ENCODE measurements at places on chromosomes 3 and 15.

DNA sequence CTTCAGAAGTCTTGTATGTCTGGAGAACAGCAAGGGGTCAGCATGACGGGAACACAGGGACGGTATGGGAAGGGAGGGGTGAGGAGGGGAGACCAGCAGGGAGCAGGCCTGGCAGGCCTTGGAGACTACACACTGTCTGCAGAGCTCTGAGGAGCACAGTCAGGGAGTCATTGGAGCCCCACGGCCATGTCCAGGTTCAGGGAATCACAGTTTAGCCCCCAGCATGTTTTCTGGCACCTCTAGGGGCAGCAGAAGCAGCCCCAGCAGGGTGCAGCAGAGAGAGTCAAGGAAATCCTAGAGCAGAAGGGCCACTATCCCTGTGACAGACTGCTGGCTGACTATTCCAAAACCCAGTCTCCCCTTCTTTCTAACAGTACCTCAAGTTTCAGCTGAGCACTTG, 3.2 kb downstream of the LAMP3 start:
- no peak for DNase-seq

DNA sequence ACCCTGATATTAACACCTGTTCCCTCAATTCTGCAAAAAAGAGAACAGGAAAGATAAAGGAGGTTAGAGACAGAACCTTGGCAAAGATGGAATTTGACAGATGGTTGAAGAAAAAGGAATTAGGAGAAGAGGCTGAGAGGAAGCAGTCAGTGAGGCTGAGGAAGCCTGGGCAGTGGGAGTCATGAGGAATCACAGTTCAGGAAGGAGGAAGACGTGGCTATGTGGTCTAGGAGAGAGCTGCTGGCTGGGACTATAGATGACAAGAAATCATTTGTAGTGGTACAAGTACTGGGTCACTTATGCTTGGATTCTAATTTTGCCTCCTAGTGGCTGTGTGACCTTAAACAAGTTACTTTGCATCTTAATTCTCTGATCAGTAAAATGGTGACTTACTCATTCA, 49.0 kb downstream of the LARS2 start:
- no peak for DNase-seq

DNA sequence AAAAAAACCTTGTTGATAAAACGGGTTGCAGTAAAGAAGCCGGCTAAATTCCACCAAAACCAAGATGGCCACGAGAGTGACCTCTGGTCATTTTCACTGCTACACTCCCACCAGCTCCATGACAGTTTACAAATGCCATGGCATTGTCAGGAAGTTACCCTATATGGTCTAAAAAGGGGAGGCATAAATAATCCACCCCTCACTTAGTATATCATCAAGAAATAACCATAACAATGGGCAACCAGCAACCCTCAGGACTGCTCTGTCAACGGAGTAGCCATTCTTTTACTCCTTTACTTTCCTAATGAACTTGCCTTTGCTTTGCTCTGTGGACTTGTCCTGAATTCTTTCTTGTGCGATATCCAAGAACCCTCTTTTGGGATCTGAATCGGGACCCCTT, 14.4 kb upstream of the CDC25A start:
- no peak for DNase-seq

DNA sequence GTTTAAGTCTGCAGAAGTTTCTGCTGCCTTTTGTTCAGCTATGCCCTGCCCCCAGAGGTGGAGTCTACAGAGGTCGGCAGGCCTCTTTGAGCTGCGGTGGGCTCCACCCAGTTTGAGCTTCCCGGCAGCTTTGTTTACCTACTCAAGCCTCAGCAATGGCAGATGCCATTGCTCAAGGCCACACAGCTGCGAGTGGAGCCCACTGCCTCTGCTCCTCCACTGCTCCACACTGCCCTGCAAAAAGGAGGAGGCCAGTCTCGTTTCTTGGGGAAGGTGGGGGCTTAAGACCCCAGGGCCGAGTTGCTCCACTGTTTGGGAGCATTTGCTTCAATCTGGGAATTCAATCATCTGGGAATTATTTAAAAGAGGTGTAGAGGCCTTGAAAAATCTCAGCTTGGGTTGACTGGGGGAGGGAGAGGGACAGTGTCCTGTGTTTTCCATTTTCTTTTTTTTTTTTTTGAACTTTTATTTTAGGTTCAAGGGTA, 144.6 kb upstream of the MEF2A start:
- no peak for DNase-seq

DNA sequence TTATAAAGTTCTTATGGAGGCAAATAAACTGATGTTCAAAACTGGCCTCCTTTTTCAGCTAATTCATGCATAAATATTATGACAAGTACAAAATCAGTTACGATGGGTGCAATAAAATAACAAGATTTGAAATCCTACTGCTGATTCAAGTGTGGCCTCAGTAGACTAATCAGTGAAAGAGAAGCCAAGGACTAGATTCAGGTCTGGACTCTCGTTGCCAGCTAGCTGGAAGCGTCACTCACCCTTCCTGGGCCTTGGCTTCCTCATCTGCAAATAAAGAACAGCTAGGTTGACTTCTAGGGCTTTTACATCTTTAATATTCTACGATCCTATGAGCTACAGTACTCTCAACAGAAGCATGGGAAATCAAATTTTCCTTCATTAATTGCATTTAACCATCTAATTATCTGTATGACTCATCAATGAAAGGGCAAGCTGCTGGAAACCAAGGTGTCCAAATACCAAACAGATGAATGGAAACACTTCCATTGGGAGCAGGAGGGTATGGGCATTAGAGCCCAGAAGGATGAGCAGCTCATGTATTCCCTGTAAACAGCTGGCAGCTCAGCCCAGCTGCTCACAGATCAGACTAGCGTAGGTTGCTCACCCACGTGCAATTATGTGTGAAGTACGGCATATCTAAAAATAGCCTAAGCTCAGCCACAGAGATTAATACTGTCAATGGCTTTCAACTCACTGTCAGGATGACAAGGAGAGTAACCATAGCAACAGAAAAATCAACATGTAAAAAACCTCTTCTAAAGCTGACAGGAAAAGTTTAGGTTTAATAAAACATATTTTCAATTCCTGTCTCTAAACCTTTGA, 294.8 kb downstream of the PLCL2 start:
- DNase-seq = no peak

- no peak for DNase-seq
These were observed 91.3 kb downstream of the LARS2 start for GRCh38 chr3:45479621-45480035.

DNA sequence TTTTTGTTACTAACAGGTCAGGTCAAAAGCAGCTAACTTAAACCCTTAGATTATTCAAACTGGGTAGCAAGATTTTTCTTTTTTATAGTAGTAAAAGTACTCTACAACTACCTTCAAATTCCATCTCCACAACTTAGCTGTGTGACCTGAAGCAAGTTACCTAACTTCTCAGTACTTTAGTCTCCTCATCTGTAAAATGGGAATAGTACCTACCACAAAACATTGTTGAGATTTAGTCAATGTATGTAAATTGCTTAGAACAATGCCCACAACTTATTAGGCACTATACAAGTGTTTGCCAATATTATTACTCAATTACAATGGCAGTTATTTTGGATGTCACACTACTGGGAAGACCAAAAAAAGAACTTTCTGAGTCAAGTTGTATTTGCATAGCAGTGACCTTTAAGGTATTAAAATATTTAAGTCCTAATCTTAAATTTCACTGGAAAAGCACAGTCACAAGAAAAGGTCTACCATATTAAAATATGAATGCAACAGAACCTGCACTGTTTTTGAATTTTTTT, 2.9 kb downstream of the TASOR start:
- DNase-seq = no peak

DNA sequence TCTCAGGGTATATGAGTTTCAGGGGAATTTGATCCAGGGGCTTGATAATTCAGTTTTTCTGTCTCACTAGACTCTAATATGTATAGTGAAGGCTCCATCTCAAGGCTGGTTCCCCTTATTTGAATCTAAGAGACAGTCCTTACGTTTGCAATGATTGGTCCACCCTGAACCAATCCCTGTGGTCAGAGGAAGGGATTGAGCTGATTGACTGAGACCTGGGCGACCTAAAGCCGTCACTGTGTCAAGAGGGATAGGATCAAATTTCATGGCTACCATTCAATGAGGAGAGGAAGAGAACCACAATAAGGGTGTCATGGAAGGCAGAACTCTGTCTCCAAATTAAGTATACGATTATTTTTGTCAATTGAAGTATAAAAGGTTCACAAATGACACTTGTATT, 16.3 kb downstream of the NUDT16 start:
- DNase-seq = no peak

DNA sequence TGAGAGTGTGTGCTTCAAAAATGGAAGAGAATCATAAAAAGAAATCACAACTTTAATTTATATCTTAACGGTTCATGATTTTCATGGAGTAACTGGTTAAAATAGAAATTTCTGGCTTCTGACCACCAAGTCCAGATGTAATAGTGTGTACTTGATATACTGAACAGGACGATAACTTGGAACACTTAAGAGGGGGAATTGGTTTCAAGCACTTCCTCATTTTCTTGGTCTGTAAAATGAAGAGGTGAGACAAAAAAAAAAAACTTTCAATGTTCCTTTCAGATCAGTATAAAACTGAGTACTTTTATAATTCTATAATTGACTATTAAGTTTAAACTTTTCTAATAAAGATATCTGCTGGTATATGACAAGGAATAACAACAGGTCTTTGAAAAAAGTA, 64.0 kb upstream of the TRA2B start:
- no peak for DNase-seq

GRCh38 chr15:96693990-96694517, 363.6 kb downstream of the NR2F2 start:
- no peak for DNase-seq
